ENCODE measurements at places on chromosomes 6 and 20. TPM values are rescaled to one million over a fixed set of nuclear protein-coding genes. Genes with fewer than 3 reads are reported as not detected.

DNA sequence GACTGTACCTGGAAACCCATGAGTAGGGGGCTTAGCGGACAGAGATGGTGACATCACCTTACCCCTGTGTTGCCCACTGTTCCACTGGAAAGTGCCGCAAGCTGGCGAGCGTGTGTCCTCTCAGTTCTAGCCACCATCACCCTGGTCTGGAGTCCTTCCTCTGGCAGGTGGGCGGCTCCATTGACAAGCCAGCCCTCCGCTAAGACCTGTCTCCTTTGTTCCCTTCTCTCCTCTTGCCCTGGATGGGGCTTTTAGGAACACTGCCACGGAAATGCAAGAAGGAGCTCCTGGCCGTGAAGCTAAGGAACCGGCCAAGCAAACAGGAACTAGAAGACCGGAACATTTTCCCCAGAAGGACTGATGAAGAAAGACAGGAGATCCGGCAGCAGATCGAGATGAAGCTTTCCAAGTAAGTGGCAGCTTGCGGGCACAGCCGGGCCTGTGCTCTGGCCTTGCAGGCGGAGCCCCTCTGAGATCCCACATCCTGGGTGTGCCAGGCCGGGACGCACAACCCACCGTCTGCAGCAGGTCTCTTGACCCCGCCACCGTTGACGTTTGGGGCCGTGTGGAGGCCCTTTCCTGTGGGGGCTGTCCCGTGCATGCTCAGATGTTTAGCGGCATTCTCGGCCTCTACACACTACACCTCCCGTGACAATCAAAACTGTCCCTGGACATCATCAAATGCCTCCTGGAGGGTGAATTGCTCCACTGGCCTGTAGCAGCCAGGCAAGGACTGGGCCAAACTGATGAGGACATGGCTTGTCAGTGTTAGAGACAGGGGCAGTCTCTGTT, 127.5 kb downstream of the SYCP2 start:
- DNase-seq, result no peak

DNA sequence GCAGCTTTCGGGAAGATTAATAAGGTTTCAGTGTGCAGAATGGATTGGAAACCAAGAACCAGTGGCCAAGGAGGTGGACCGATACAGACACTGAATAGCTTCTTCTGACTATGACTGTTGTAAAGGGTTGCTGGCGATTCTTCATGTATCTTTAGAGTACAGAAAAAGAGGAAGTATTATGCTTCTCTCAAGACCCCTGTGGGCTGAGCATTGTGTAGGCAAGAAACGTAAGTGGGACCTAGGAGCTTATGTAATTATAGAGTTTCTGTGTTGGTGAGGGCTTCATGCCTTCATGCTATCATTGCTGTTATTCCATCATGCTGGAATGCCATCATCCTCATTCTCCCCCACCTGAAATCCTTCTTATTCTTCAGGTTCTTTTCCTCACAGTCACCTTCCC, 105.4 kb upstream of the AKIRIN2 start:
- no peak for DNase-seq

SERPINB1 gene
- 125 TPM for total RNA-seq

GRCh38 chr20:19431906-19432305, 219.5 kb downstream of the SLC24A3 start:
- DNase-seq, result no peak

PARD6B gene
- 32.5 TPM for total RNA-seq

AVP gene
- not detected for total RNA-seq

GRM1 gene
- total RNA-seq, result 0.09 TPM

DNA sequence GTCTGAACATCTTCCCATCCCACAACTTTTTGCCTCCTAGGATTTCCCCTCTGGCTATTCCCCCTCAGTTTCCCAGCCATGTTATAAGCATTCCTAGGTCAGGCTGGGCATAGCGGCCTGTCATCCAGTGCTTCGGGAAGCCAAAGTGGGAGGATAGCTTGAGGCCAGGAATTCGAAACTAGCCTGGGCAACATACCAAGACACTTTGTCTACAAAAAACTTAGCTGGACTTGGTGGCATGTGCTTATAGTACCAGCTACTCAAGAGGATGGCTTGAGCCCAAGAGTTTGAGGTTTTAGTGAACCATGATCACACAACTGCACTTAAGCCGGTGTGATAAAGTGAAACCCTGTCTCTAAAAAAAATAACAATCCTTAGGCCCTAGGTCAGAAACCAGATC, 447.4 kb downstream of the KIF16B start:
- no peak for DNase-seq

PPP1R14C gene
- total RNA-seq, result 15.4 TPM

GRCh38 chr6:38172739-38173410, 353.3 kb downstream of the ZFAND3 start:
- peak; percentile 28 for DNase-seq

RAD21L1 gene
- total RNA-seq, result not detected

DSP gene
- 22.8 TPM for total RNA-seq

- DNase-seq, result no peak
Observed at GRCh38 chr20:53739799-53740785, 146.5 kb upstream of the ZNF217 start.

CALHM5 gene
- total RNA-seq, result 1.9 TPM

TAF4 gene
- 17.6 TPM for total RNA-seq

C4B gene
- 162 TPM for total RNA-seq

DNA sequence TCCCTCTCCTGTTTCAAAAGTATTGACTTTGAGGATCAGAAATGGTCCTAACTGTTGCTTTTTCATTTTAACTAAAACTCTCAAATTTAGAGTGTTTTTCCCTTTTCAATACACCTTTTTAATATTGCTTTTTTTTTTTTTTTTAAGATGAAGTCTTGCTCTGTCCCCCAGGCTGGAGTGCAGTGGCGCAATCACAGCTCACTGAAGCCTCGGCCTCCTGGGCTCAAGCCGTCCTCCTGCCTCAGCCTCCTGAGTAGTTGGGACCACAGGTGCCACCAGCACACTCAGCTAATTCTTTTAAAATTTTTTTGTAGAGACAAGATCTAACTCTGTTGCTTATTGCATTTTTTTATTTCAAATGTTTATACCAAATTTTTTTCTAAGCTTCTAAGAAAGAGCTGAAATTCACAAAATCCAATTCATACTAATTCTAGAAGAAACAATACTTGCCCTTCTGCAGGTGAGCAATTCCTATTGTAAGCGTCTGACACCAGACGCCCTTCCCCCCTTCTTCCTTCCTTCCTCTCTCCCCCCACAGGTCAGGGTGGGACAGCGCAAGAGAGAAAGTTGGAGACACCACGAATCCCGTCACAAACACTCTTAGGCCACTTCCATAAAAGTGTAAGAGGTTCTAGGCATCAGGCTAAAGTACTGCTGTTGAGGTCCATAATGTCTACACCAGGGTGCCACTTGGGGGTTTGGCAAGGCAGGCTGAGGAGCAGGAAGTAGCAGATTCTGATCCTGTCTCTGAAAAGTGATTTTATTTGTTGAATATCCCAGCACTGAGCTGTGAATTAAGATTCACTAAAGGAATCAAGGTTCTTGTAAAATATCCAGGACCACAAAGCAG, 12.8 kb downstream of the DLL1 start:
- no peak for DNase-seq

GRCh38 chr6:63805808-63806572, 170.4 kb downstream of the PHF3 start:
- no peak for DNase-seq

GRCh38 chr6:89711801-89712200, 73.3 kb upstream of the LYRM2 start:
- no peak for DNase-seq

- no peak for DNase-seq
Observed at GRCh38 chr6:158863646-158864045, 44.5 kb upstream of the EZR start.

DNA sequence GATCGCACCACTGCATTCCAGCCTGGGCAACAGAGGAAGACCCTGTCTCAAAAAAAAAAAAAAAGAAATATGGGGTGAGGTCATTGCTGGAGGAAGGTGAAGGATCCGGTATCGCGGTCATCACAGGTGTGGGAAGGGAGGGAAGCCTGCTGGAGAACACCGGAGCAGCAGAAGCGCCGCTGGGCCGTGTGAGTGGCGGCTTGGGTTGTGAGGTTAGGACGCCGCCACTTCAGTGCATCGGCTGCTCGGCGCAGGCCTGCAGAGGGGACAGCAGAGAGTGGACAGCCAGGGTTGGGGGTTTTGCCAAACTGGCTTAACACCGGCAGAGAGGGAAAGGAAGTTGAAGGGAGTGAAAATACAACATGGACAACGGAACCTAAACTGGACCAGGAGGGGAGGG, 5.4 kb downstream of the TLDC2 start:
- DNase-seq, result no peak

- no peak for DNase-seq
Observed at GRCh38 chr6:132993738-132994137, 179.4 kb downstream of the RPS12 start.

- DNase-seq, result no peak
Observed at GRCh38 chr6:84278321-84278998, 51.0 kb upstream of the CEP162 start.

SLC22A23 gene
- total RNA-seq, result 27.8 TPM

Measured in lower lobe of right lung (tissue), 2 donors.